ENCODE measurements at places on chromosomes 3 and 15. TPM values are rescaled to one million over a fixed set of nuclear protein-coding genes. Genes with fewer than 3 reads are reported as not detected.

Gene GNAT1
- total RNA-seq = not detected

Gene LRRC31
- total RNA-seq = 7.5 TPM

DNA sequence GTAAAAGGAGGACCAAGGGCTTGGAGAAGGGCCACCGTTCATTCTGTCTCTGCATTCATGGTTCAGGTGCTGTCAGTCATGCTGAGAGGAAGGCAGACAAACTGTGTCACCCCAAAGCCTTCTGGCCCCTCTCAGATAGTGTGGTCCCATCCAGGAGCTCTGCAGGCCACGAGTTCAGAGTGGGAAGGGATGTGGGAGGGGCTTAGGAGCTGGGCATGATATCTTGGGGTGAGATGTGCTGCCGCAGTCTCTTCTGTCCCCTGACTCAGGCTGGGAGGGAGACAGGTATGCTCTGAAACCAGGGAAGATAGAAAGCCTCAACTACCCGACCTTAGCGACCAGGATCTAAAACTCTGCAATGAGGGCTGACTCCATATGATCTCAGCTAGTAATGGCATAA is 19.6 kb upstream of the MYO1E start:
- no peaks in the 10 kb centered on the region for H3K27me3 ChIP-seq
- no peak overlapping the region for H3K27ac ChIP-seq
- no peaks in the 10 kb centered on the region for H3K4me1 ChIP-seq
- no peak overlapping the region for H3K4me3 ChIP-seq
- no peak for DNase-seq

DNA sequence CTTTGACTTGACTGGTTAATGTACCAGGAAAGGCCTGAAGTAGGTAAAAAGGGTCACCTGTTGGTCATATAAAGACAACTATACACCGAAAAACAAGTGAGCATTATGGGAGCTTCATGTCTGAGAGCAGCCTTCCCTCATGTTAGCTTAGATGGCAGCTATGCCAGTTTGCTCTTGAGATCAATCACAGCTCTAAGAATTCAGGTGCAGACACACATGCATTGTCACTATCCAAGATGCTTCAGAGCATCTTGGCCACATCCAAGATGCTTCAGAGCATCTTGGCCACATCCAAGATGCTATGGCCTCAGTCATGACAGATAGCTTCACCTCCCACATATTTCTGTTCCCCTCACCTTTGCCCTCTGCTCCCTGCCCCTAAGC is 15.5 kb downstream of the ZNF80 start:
- H3K4me1 ChIP-seq = no peaks in the 10 kb centered on the region
- no peak for DNase-seq
- H3K27ac ChIP-seq = no peak overlapping the region
- no peak overlapping the region for H3K4me3 ChIP-seq
- H3K27me3 ChIP-seq = no peaks in the 10 kb centered on the region

Gene SLC22A14
- not detected for total RNA-seq

- no peak for DNase-seq
- H3K36me3 ChIP-seq = no peaks in the 10 kb centered on the region
- H3K27me3 ChIP-seq = no peaks in the 10 kb centered on the region
- H3K4me3 ChIP-seq = no peak overlapping the region
- H3K4me1 ChIP-seq = no peaks in the 10 kb centered on the region
Measured at GRCh38 chr15:93141371-93141794, 52.4 kb upstream of the RGMA start.

Gene BTLA
- 0.98 TPM for total RNA-seq

GRCh38 chr3:135516143-135516542 is 449.4 kb upstream of the PPP2R3A start:
- DNase-seq = no peak
- no peaks in the 10 kb centered on the region for H3K27me3 ChIP-seq
- H3K27ac ChIP-seq = no peak overlapping the region
- H3K4me3 ChIP-seq = no peak overlapping the region

DNA sequence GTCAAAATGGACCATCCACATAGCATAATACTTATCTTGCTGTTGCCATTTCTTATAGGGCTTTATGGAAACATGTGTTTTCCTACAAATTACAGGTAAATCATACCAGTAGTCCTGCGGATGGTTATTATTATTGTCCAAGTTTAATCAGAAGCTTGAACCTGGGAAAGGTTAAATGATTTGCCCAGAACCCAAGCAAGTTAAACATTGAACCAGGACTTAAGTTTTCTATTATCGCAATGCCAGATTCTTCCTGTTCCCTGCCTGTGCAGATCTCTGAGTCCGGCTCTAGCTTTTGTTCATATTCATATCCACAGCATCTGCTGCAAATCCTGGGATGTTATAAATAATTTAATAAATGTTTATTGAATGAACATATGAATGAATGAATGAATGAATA is 12.5 kb downstream of the LPP start:
- peaks cover 3% of the 10 kb centered on the region for H3K4me1 ChIP-seq
- no peaks in the 10 kb centered on the region for H3K27me3 ChIP-seq
- H3K4me3 ChIP-seq = no peak overlapping the region
- no peak for DNase-seq

Gene MESP1
- 5.9 TPM for total RNA-seq

DNA sequence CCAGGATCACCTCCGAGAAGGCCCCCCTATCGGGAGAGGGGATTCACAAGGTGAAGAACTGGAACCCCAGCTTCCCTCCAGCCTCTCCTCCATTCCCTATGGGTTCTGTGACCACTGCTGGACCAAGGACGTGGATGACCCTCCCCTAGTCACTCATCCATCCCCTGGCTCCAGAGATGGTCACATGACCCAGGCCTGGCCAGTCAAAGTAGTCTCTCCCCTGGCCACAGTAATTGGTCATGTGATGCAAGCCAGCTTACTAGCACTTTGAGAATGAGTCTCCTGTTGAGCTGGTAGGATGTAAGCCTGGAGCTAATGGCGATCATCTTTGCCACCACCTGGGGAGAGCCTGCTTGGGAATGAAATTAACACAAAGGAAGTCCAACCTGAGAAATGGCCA is 3.9 kb downstream of the CAMK1 start:
- H3K27me3 ChIP-seq = no peaks in the 10 kb centered on the region
- no peaks in the 10 kb centered on the region for H3K36me3 ChIP-seq
- no peaks in the 10 kb centered on the region for H3K4me1 ChIP-seq
- DNase-seq = no peak
- no peak overlapping the region for H3K27ac ChIP-seq

Gene GOLGA8M
- total RNA-seq = 4.0 TPM

DNA sequence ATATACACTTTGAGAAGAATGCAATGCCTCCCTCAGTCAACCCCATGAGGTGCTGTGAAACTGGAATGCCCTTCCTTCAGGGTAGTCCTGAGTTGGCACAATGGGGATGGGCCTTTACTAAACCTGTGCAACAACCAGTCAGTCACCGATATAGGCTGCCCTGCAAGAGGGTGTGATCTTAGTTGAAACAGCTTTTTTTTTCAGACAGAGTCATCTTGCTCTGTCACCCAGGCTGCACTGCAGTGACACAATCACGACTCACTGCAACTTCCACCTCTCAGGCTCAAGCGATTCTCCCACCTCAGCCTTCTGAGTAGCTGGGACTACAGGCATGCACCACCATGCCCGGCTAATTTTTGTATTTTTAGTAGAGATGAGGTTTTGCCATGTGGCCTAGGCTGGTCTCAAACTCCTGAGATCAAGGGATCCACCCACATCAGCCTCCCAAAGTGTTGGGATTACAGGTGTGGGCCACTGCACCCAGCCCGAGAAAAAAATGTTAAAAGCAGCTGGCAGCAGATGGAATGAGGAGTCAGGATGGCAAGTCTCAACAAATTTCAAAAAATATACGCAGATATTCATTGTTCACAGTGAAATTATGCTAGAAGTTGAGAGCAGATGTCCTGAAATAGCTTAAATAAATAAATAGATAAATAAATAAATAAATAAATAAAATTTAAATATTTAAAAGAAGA is 31.8 kb downstream of the MYO5A start:
- no peaks in the 10 kb centered on the region for H3K36me3 ChIP-seq
- no peaks in the 10 kb centered on the region for H3K27me3 ChIP-seq
- H3K27ac ChIP-seq = no peak overlapping the region
- no peaks in the 10 kb centered on the region for H3K4me1 ChIP-seq
- H3K4me3 ChIP-seq = no peak overlapping the region
- no peak for DNase-seq

Data from breast epithelium (tissue), 4 donors.